ENCODE measurements at places on chromosomes 2 and 18.

DNA sequence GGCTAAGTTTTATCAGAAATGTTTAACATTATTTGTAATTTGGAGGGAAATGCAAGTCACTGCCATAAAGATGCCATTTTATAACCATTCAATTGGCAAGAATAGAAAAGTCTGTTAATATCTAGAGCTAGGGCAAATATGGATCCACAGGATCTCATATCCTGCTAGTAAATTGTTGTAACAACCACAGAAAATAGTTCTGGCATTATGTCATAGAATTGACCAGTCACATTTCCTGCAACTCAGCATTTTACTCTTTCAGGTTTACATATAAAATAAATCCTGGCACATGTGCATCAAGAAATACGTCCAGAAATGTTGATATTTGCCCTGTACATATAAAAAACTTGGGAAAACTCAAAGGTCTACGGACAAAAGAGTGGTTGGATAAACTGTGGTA lies 32.9 kb downstream of the OSBPL6 start:
- no peak for DNase-seq

DNA sequence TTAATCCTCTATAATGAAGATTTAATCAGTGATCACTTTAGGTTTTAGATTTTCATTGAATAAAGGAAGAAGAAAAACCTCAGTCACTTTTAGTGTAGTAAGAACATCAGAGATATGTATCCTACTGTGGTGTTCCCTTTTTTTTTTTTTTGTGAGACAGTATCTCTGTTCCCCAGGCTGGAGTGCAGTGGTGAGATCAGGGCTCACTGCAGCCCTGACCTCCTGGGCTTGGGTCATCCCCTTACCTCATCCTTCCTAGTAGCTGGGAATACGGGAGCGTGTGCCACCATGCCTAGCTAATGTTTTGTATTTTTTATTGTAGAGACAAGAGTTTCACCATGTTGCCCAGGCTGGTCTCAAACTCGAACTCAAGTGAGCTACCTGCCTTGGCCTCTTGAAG lies 5.1 kb downstream of the SLC39A10 start:
- no peak for DNase-seq

DNA sequence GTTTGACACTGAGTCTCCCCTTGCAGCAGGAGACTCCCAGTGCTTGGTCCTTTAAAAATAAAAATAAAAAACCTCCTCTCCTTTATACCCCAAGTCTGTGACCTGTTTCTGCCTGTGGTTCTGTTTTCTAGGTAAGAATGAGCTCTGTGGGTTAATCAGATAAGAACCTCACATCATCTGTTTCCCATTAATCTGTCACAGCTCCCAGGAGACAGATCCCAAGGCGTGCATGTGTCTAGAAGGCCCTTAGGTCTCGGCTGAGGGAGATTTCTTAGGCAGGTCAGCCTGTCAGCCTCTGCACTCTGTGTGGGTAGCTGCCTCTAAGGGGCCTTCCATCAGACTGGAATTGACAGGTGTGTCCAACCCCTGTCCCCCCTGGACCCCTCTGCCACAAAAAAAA lies 80.7 kb downstream of the FHOD3 start:
- no peak for DNase-seq

DNA sequence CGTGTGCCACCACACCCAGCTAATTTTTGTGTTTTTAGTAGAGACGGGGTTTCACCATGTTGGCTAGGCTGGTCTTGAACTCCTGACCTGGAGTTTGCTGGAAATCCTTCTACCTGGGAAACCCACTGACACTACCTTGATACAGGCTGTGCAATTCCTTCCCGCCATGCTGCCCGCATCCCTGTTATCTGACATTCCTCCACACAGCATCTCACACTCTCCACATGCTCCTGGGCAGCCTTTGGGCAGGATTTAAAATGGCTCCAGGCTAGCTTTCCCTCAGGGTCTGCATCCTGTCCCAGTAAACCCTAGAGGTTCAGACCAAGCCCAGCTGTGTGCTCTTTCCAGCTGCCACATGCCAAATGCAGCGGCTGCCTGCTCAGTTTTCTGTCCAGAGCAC lies 319.5 kb upstream of the CXCR4 start:
- DNase-seq: no peak

GRCh38 chr2:71936076-71937030 lies 211.3 kb downstream of the CYP26B1 start:
- no peak for DNase-seq

GRCh38 chr2:43475922-43476321 lies 119.9 kb downstream of the THADA start:
- DNase-seq: no peak

GRCh38 chr18:79544386-79544963 lies 135.1 kb upstream of the CTDP1 start:
- no peak for DNase-seq

Data from CD4-positive, alpha-beta memory T cell (primary cell).